ENCODE measurements at places on chromosomes 12 and 14.

DNA sequence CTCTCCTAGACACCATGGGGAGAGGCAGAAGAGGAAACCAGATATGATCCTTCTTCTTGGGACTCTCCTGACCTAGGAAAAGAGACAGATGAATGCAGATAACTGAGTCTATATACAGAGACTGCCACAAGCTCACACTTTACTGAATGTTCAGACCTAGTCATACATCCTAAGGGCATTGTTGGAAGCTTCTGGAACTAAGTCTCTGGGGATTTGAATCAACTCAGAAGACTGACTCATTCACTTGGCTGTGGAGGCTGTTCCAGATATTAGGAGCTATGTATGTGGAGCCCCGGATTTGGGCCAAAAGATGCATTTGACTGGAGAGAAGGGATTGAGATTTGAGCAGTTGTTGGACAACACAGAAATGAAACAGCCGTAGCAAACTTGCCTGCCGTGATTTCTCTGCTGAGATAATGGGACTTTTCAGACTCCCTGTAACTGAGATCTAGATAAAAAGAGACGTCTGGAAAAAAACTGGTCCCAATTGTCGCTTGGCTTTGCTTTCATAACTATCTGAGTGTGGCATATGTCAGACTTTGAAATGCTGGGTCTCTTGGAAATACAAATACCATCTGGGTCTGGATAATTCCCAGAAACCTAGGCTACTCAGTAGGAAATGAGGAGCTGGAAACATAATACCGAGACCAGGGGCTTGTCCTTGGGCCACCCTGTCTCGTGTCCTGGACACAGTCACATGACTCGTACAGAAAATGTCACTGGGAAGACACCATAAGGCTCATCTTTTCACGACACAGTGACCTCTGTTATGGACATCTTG lies 396.8 kb downstream of the NUAK1 start:
- H3K36me3 ChIP-seq: no peaks in the 10 kb centered on the region
- H3K4me1 ChIP-seq: peaks cover 7% of the 10 kb centered on the region
- H3K27ac ChIP-seq: no peak overlapping the region
- H3K27me3 ChIP-seq: no peaks in the 10 kb centered on the region

DNA sequence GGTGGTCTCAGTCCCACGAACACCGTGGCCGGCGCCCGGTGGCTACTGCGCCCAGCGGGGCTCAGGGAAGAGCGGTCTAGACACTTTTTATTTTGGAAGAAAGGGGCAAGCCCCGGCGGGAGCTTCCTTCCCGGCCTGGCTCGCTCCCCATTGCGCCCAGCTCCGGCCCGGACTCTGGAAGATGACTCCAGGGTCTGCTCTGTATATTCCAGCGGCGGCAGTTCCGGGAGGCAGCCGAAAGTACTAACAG lies 225.1 kb upstream of the CRY1 start:
- no peaks in the 10 kb centered on the region for H3K36me3 ChIP-seq
- H3K4me3 ChIP-seq: peak overlapping the region; percentile 59
- H3K27me3 ChIP-seq: no peaks in the 10 kb centered on the region

DNA sequence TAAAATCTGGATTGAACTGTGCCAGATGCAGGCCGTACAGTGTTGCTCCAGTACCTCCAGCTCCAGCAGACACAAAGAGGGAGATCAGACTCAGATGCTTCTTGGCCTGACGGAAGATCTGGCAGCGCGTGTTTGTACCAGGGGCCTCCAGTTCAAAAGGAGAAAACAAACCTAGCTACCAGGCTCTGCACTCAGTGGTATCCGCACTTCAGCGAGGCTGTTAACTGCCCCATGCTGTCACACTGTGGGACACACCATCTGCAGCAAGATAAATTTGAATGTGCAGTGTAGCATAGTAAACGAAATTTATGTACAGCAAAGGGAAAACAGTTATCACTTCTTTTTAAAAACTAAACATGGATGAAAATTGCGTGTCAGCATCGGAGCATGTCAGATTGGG lies 5.1 kb downstream of the DYNC1H1 start:
- no peaks in the 10 kb centered on the region for H3K27me3 ChIP-seq
- H3K4me1 ChIP-seq: peaks cover 68% of the 10 kb centered on the region
- H3K36me3 ChIP-seq: no peaks in the 10 kb centered on the region

GRCh38 chr12:111339321-111339938 lies 29.5 kb downstream of the PHETA1 start:
- no peaks in the 10 kb centered on the region for H3K4me1 ChIP-seq
- no peak overlapping the region for H3K4me3 ChIP-seq
- no peaks in the 10 kb centered on the region for H3K36me3 ChIP-seq
- no peak overlapping the region for H3K27ac ChIP-seq
- H3K27me3 ChIP-seq: no peaks in the 10 kb centered on the region

- H3K36me3 ChIP-seq: no peaks in the 10 kb centered on the region
- no peak overlapping the region for H3K4me3 ChIP-seq
- no peaks in the 10 kb centered on the region for H3K4me1 ChIP-seq
- no peaks in the 10 kb centered on the region for H3K27me3 ChIP-seq
Observed at GRCh38 chr14:66225337-66225736, 260.8 kb upstream of the CCDC196 start.
